ENCODE measurements at places on chromosomes 13 and 19. TPM values are rescaled to one million over a fixed set of nuclear protein-coding genes. Genes with fewer than 3 reads are reported as not detected.
A peak's percentile ranks its signal among the peaks of the same experiment; 100 is the strongest.

DNA sequence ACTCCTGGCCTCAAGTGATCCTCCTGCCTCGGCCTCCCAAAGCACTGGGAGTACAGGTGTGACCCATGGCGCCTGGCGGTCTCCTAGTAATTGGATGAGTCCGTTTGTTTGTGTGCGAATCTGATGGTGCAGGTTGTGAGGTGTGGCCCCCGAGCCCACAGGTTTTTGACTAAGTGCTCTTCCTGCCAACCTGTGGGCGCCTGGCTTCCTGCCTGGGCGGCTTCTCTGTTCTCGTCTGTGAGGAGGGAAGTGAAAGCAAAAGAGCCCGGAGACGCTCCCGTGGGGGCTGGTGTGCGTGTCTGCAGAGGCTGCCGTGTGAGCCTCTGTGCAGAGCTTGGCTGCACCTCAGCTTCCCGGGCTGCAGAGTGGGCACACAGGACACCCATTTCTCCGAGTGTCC is 10.0 kb downstream of the ARHGAP45 start:
- no peak for DNase-seq

- DNase-seq = peak; percentile 78
Observed at GRCh38 chr13:110387451-110388107, 80.5 kb downstream of the COL4A2 start.

DNA sequence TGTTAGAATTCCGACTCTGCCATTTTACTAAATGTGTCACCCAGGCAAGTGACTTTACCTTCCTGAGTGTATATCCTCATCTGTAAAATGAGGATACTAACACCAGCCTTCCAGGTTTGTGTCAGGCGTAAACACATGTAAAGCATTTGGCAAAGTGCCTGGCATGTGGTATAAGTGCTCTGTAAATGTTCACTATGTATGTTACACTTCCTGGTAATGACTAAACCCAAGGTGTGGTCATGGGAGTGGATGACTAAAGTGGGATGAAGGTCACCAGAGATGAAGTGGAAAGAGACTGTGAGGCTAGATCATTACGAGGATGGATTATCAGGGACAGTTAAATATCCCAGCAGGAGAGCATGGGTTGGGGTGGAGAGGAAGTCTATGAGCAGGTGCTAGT is 25.6 kb downstream of the DEDD2 start:
- DNase-seq = no peak

SIAH3 gene
- total RNA-seq = 0.07 TPM

KIR2DL3 gene
- total RNA-seq = not detected
